ENCODE measurements at places on chromosomes 3 and 15.

DNA sequence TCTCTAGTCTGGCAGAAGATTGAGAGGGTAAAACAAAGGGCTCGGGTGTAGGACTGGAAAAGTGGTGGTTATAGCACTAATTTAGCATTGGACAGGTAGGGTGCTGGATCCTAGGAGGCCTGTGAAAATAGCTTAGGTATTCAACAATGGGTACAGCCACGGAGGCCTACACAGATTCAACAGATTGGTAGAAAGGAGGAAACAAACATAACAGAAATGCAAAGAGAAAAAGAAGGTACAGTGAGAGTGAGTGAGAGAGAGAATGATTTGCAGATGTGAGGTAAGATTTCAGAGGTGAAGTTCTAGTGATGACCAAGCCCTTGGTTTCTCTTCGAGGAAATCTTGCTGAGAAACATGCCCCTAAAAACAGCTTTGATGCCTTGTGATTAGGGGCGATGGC lies 37.9 kb downstream of the ADIPOQ start:
- no peak for DNase-seq

DNA sequence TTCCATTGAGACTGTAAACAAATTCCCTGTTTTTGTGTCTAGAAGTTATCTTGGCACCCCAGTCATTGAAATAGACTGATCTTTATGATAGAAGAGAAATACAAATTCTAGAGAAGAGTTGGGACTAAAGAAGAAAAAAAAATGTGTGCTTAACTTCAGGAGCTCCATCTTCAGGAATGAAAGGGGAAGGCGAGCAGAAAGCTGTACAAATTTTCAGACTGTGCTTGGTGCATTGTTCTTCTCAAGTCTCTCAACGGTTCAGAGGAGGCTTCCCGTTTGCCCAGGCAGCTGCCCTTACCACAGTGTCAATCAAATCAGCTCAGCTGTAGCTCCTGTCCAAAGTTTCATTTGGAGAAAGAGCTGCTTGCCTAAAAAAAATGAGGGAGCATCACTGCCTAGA lies 41.7 kb downstream of the OXSM start:
- DNase-seq: no peak

DNA sequence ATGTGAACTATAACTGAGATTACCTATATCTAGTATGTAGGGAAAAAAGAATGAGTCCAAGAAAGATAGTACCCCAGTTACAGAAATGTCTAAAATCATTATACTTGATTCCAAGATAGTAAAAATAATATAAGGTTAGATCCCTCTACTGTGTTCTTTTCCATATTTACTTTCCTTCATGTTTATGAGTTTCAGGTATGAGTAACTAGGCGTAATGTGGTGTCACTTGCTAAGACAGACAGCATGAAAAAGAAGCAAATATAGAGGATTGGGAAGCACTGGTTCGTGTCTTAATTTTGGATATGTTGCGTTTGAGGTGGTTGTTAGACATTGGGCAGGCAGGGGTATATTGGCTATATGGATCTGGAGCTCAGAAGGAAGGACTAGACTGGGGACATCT lies 168.1 kb upstream of the PFN2 start:
- no peak for DNase-seq

DNA sequence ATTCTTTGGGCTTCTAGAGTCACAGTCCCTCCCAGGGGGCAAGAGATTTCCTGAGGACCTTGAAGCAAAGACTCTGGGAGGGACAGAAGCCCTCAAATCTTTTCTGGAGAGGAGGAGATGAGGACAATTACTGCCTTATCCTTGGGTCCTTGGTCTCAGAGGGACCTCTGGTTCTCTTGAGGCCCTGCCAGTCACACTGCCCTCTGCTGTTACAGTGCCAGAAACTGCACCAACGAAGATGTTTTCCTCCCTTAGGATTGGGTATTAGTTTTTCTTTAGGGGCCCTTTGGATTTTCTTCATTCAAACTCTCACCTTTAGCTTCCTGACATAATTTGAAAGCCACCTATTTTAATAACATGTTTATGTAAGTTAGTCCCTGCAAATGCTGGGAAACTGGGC lies 58.2 kb upstream of the SCN5A start:
- DNase-seq: no peak

- no peak for DNase-seq
Observed at GRCh38 chr3:41138146-41138545, 61.2 kb upstream of the CTNNB1 start.

Measured in stimulated activated CD4-positive, alpha-beta T cell treated with anti-CD3 and anti-CD28 coated beads, TNF-alpha, amount 100 ng/mL, for 4 hours (primary cell).